ENCODE measurements at places on chromosomes 3 and 15. TPM values are rescaled to one million over a fixed set of nuclear protein-coding genes. Genes with fewer than 3 reads are reported as not detected.

Gene ARRDC4
- total RNA-seq: 25.2 TPM

- no peak overlapping the region for H3K27ac ChIP-seq
- no peaks in the 10 kb centered on the region for H3K27me3 ChIP-seq
- H3K4me3 ChIP-seq: peak overlapping the region; percentile 86
- H3K4me1 ChIP-seq: peaks cover 29% of the 10 kb centered on the region
Observed at GRCh38 chr3:39053696-39054095, 1.9 kb downstream of the WDR48 start.

DNA sequence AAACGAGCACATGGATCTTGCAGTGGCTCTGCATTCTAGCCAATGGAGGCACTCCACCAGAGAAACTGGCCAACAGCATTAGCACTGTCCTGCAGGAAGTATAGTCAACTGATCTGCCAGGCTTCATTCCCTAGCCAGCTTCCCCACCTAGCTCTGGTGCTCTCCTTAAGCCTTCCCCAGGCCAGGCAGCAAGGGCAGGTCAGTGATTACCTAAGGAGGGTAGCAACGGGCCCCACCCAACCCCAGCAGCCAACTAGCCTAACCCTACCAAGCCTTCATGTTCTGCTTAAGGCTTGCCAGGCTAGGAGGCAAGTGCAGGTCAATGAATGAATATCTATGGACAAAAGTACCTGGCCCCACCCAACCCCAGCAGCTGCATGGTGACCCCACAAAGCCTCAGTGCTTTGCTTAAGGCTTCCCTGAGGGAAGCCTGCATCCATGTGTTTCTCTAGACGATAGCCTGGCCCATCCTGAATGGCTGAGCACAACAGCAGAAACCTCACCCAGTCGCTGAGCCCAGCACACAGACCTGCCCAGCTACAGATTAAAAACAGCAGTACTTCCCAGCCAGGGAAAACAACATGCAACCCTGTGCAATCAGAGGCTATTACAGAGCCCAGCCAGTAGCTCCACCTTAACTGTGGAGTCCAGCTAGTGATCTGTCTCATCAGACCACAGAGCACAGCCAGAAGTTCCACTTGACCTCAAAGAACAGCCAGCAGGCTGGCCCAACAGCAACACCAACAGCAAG is 28.5 kb downstream of the THBS1 start:
- DNase-seq: no peak
- no peak overlapping the region for H3K4me3 ChIP-seq
- no peak overlapping the region for H3K27ac ChIP-seq
- H3K36me3 ChIP-seq: no peaks in the 10 kb centered on the region

Gene SLC51A
- total RNA-seq: not detected

GRCh38 chr15:78088773-78089080 is 3.6 kb upstream of the SH2D7 start:
- no peak for DNase-seq
- H3K36me3 ChIP-seq: no peaks in the 10 kb centered on the region
- no peak overlapping the region for H3K27ac ChIP-seq
- no peaks in the 10 kb centered on the region for H3K27me3 ChIP-seq
- H3K4me3 ChIP-seq: no peak overlapping the region

Gene C15orf62
- total RNA-seq: not detected

Data from psoas muscle (tissue), 8 donors.